Epithelial cell of proximal tubule (primary cell): ENCODE measurements at places on chromosomes 5 and 9. TPM values are rescaled to one million over a fixed set of nuclear protein-coding genes. Genes with fewer than 3 reads are reported as not detected.
A peak's percentile ranks its signal among the peaks of the same experiment; 100 is the strongest.

DNA sequence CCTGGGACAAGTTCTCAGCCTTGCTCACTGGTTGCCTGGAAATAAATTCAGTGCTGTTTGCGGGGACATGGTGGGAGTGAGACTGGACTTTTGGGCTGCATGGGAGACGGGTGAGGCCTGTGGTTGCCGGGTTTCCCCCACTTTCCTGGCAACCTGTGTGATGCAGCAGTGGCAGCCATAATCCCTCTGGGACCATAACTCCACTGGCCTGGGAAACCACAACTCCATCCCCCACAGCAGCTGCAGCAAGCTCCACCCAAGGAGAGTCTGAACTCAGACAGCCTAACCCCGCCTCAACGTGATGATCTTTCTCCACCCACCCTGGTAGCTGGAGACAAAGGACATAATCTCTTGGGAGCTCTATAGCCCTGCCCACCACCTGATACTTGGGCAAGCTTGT is 349.9 kb downstream of the PIK3R1 start:
- DNase-seq = no peak

The MAP1B gene
- total RNA-seq = 234 and 305 TPM in 2 replicates

- DNase-seq = no peak
Measured at GRCh38 chr9:122336866-122337555, 33.8 kb upstream of the PTGS1 start.

DNA sequence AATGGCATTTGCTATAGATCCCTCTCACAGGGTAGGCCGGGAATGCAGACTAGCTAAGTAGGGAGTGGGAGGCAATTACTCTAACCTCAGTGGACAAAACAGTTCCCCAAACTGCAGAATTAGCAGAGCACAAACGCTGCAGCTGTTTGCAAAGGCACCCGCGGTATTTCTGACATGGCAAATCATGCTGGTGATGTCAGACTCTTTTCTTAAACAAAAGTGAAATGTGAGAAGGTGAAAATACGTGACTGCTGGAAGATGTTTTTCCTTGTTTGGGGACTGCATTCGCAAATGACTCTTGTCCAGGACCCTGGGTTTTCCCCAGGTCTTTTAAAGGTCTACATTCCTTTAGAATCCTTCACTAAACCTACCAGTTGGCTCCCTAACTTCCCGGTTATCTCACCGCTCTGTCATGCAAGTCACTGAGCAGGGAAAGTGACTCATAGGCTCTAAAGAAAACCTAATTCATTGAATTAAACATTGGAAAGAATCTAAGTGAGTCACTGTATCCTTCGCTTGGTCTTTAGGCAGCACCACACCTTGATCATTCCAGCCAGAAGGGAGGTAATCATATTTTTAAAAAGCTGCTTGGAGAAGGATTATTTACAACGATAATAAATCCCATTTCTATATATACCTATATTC is 91.5 kb upstream of the DNAH5 start:
- DNase-seq = peak; percentile 100

The OTP gene
- not detected in 2 replicates for total RNA-seq

GRCh38 chr9:22214021-22214420 is 204.9 kb upstream of the CDKN2B start:
- DNase-seq = no peak

The KIF4B gene
- total RNA-seq = not detected in 2 replicates

GRCh38 chr9:130756455-130757152 is 63.0 kb downstream of the EXOSC2 start:
- DNase-seq = no peak

GRCh38 chr5:176391999-176392398 is 3.4 kb downstream of the HIGD2A start:
- no peak for DNase-seq

- DNase-seq = no peak
Measured at GRCh38 chr9:17776735-17777134, 197.9 kb downstream of the SH3GL2 start.

DNA sequence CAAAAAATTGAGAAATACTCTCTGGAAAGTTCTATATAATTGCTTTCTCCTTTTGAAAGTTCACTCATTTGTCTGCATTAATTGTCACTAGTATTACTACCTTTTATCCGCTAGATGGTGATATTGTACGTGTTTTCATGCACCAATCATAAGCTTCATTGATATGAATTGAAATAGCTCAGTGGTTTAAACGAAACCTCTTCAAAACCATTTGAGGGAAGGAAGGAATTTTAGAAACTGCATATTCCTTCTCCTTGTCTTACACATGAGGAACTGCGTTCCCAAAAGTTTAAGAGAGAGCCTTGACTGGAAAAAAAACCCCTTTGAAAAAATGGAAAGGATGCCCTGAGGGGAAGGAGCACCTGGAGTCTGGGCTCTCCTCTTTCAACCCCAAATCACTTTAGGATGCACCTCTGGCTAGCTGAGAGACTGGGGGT is 98.6 kb downstream of the YTHDC2 start:
- DNase-seq = no peak

The CHMP5 gene
- 64.0 and 76.7 TPM in 2 replicates for total RNA-seq

DNA sequence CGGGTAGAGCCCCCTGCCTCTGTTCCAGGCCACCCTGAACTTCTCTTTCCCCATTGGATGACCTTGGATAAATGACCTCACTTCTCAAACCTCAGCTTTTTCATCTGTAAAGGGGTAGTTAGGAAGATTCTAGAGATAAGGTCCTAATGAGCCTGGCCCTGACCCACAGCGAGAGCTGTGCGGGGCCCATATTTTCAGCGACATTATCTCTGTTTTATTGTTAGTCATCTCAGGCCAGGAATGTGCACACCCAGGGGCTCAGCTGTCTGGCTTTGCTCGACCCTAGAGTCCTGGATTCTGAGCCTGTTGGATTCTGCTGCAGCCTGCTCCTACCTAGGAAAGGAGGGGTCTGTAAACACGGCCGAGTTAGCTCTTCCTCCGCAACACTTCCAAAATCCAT is 81.2 kb upstream of the LMX1B start:
- no peak for DNase-seq
